Activated CD8-positive, alpha-beta memory T cell treated with anti-CD3 and anti-CD28 coated beads for 1 hour (primary cell): ENCODE measurements at places on chromosomes 2 and 18.

- no peak for DNase-seq
Measured at GRCh38 chr2:201223089-201224073, 37.0 kb upstream of the CASP8 start.

DNA sequence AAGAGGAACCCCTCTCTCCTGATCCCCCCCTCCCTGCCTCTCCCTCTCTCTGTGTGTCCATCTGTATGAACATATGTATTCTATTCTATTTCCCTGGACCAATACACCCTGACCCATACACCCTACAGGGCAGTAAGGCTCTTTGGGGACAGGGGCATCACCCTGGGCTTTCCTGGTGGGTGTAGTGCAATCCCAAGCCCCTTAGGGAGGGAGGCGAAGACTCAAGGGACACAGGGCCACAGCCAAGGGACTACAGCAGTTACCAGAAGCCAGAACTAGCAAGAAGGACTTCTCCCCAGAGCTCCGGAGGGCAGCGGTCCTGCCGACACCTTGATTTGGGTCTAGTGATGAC, 214.2 kb upstream of the RAB6C start:
- no peak for DNase-seq

GRCh38 chr18:48956356-48956755, 5.6 kb upstream of the SMAD7 start:
- DNase-seq: no peak

- no peak for DNase-seq
Measured at GRCh38 chr2:166634706-166635105, 140.7 kb upstream of the SCN7A start.

DNA sequence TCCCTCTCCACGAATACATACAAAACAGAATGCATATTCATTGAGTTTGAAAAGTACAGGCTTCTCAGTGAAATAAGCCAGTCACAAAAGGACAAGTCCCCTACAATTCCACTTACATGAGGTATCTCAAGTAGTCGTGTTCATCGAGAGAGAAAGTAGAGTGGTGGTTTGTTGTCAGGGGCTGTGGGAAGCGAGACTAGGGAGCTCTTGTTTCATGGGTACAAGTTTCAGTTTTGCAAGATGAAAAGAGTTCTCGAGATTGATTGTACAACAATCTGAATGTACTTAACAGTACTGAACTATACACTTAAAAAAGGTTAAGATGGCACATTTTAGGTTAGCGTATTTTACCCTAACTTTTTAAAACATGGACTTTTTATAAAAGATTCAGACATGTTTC, 71.5 kb upstream of the TTC39C start:
- no peak for DNase-seq

GRCh38 chr2:37877457-37878315, 47.4 kb upstream of the RMDN2 start:
- no peak for DNase-seq

DNA sequence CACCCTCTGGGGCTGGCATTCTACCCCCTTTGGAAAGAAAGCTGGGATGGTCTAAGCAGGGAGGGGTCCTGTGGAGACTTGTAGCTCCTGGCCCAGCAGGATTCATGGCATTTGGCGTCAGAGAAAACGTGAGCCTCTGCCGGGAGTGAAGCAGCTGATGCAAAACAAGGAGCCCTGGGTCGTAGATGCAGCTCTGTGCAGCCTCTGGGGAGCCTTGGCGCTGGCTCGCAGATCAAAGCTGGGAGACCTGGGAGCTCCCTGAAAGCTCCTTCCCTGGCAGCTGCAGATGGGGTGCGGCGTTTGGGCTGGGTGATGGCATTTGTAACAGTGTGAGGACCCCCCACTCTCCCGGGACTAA, 148.3 kb downstream of the KLHL29 start:
- DNase-seq: no peak

- no peak for DNase-seq
Measured at GRCh38 chr2:133682347-133682746, 114.1 kb upstream of the NCKAP5 start.
